Stimulated activated CD8-positive, alpha-beta memory T cell treated with anti-CD3 and anti-CD28 coated beads, Interleukin-7, amount 100 ng/mL, for 1 hour (primary cell): ENCODE measurements at places on chromosomes 12 and 14.
A peak's percentile ranks its signal among the peaks of the same experiment; 100 is the strongest.

- no peak for DNase-seq
These were observed 57.4 kb downstream of the BAZ1A start for GRCh38 chr14:34817768-34818167.

DNA sequence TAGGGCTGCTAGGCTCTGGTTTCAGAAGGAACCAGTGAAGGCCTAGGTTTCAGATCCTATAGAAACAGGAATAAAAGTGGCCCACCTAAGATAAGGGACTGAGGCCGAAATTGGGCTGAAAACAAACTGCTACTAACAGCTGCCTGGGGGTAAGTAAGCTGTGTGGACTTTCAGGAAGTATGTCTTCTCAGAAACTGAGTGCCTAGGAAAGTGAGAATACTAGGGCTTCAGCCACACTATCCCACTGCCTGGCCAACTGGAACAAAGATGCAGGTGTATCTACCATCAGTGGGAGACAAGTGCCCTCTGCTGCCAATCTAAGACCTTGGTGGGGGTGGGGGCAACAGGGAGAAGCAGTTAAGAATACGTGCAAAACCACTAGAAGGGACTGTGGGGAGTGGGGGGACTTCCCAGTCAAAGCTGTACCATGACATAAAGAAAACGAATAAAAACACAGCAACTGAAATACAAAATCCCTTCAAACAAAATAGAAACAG lies 82.5 kb downstream of the MED13L start:
- peak; percentile 13 for DNase-seq

- DNase-seq, result no peak
These were observed 69.7 kb downstream of the CMAS start for GRCh38 chr12:22115711-22116110.

DNA sequence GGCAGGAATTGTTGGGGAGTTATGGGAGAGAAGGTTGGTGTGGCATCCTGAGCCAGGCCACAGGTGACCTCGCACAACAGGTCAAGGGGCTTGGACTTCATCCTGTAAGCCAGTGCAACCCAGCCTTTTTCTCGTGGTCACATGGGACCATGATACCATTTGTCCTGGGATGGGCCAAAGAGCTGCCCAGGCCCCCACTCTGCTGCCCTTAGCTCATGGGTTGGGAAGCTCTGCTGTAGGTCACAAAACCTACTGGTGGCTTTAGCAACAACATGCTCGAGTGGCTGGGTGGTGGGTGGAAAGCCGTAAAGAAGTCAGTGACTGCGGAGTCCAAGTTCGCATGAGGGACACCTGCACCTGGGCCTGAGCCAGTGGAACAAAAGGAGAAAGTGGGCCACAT lies 4.6 kb downstream of the CLMN start:
- DNase-seq, result no peak

DNA sequence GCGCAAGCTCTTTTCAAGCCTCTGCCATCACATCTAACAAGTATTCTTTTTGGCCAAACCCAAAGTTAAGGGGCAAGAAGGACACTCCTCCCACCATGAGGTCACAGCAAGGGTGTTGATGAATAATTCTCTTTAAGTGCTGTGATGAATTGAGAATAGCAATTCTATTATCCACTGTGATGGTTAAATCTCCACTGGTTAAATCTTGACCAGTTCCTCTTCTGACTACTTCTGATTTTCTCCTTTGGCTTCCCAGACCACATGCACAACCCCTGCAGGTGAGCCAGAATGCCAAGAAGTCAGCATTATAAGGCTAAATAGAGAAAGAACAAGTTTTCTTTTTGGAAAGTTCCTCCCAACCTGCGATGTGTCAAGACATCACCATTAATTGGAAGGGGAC lies 90.6 kb upstream of the BCL2L14 start:
- no peak for DNase-seq

DNA sequence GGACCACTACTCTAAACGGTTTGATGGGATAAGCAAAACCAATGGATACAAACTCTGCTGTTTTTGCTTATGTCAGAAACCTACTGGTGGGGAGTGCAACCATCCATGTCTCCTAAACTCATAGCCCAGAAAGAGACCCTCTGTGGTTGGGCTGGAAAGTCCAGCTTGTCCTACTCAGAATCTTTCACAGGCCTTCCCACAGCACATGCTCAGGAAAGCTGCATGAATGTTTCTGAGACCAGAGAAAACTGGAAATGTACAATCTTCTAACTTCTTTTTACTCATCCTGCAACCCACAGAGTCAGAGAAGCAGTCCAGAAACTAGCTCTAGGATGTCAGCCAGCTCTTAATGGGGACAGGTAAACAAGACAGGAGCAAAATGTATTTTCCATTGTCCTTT lies 73.3 kb downstream of the ANO2 start:
- DNase-seq, result no peak

GRCh38 chr14:91926131-91926890 lies 21.2 kb downstream of the FBLN5 start:
- no peak for DNase-seq

- no peak for DNase-seq
These were observed 787.0 kb upstream of the TBX3 start for GRCh38 chr12:115470977-115471376.

- no peak for DNase-seq
These were observed 61.6 kb downstream of the PLEKHA5 start for GRCh38 chr12:19191089-19191488.

GRCh38 chr14:65320661-65321308 lies 91.7 kb upstream of the FUT8 start:
- DNase-seq, result no peak

- DNase-seq, result peak; percentile 58
These were observed 29.0 kb downstream of the WBP11 start for GRCh38 chr12:14774074-14774905.

DNA sequence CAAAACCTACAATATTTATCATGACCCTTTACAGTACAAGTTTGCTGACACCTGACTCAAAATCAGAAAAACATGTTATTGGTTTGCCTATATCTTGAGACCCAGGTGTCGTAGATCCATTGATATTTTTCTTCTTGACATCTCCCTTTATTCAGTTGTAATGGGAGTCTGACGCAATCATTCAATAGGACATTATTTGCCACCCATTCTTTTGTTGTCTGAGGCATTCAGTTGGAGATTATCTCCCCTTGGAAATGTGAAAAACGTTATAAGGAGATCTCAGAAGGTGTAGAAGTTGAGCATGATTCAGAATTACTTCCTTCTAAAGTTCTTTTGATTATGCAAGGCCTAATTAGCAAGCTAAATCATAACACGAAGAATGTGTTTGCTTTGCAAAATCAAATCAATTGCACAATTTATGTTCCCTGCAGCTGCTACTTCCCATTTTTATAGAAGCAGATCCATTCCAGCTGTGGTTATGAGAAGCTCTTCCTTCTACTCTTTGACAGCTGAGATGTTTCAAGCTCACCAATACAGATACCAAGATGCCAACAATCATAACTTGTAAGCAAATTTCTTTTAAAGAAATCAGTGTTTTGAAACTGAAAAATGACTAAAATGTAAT lies 228.2 kb upstream of the SYT1 start:
- no peak for DNase-seq

DNA sequence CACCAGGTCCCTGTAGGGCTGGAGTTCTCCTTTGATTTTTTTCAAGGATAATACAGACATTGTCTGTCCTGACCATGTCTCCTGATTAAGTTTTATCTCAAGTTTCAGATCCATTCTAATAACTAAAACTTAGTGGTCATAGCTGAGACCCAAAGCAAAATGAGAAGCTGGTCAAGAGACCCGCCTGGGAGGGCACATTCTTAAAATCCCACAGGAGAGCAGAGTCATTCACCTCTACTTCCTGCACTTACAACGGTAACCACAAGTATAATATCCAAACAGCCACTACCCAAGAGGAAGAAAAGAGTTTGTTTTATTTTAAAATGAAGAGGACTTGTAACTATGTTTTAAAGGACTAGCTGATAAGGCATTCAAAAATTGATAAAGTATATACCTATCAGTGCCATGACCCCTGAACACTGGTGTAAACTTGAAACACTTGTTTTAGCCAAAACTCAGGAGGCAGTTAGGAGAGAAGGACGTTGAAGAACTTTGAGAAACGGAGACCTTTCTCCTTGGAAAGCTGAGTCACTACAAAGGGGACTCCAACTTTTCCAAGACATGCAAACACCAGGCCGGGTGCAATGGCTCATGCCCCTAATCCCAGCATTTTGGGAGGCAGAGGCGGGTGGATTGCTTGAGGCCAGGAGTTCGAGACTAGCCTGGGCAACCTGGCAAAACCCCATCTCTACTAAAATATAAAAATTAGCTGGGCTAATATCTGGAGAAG lies 478.2 kb downstream of the GLT1D1 start:
- no peak for DNase-seq

- no peak for DNase-seq
These were observed 5.1 kb upstream of the LTBP2 start for GRCh38 chr14:74616996-74617700.

- no peak for DNase-seq
These were observed 55.7 kb downstream of the VRK1 start for GRCh38 chr14:96852823-96853422.

DNA sequence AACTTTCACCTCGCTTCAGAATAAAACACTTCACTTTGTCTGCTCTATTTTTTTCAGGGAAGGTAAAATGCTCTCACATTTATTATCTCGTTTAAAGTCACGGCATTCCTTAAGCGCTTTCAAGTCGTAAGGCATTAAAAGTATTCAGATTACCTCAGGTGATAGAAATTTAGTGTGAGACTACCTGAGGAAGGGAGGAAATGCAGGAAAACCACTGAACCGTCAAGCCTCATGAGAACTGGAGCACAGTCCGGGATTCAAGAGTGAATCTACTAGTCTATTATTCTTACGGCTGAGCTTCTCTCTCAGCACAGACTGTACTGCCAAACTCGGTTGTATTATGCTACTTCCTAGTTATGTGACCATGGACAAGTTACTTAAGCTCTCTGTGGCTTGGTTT lies 8.3 kb upstream of the PPFIBP1 start:
- no peak for DNase-seq

DNA sequence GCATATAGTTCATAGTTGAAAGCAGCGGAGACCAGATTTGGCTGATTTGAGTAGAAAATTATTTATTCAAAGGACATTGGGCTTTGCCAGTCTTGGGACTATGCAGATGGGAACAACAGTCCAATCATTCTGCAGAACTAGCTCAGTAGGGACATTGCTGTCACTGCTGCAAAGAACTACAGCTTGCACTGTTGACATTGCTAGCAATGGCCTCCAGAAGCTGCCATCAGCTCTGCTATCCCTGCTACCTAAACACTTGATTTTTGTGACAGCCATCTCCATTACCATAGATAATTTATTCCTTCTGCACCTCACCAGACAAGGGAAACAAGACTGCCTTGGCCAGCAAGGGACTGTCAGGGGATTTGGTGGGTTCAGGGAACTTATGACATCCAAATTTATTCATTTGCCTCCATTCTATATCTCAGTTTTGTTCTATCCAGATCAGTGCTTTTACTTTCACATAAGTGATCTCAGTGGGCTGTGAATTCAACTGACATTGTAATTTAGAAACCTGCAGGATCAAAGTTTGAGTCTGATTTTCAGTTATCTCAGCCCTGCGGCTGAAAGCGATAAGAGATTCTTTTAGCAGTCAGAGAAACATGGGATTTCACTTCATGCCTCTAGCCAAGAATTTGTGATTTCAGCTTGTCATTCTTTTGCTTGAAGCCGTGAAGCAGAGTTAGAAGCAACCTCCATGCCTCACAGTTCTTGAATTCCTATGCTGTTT lies 136.7 kb upstream of the FBXO33 start:
- DNase-seq, result no peak

DNA sequence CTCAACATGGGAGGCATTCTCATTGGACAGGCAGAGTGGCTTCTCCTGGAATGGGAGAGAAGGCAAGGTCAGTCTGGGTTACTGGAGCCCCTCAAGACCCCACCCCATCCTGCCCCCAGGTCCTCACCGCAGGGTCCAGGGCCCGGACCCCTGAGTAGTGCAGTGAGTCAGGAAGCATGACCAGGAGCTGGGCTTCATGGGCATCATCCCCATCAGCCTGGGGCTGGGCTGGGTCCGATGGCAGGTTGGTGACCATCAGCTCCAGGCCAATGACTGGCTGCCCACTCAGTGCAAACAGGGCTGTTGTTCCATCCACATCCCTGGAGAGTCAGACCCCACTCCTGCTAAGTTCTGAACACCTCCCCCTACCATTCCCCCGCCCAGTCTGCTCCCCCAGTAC lies 13.1 kb downstream of the ITGA7 start:
- no peak for DNase-seq

- no peak for DNase-seq
These were observed 119.3 kb upstream of the MDM1 start for GRCh38 chr12:68451261-68452077.

GRCh38 chr14:39615352-39615751 lies 183.1 kb upstream of the FBXO33 start:
- DNase-seq, result no peak

- no peak for DNase-seq
These were observed 12.4 kb upstream of the NUP107 start for GRCh38 chr12:68674376-68674775.

- DNase-seq, result no peak
These were observed 25.9 kb downstream of the TIGAR start for GRCh38 chr12:4346931-4347330.

- DNase-seq, result no peak
These were observed 1.1 kb downstream of the PAPLN start for GRCh38 chr14:73238424-73238852.

GRCh38 chr14:71115306-71115705 lies 208.0 kb downstream of the PCNX1 start:
- no peak for DNase-seq
